ENCODE measurements at places on chromosomes 11 and 22. TPM values are rescaled to one million over a fixed set of nuclear protein-coding genes. Genes with fewer than 3 reads are reported as not detected.

GRCh38 chr11:22774716-22775115 lies 54.9 kb downstream of the SVIP start:
- no peak overlapping the region for H3K4me3 ChIP-seq
- DNase-seq: no peak
- no peaks in the 10 kb centered on the region for H3K36me3 ChIP-seq
- no peak overlapping the region for H3K27ac ChIP-seq
- peaks cover 13% of the 10 kb centered on the region for H3K4me1 ChIP-seq

DNA sequence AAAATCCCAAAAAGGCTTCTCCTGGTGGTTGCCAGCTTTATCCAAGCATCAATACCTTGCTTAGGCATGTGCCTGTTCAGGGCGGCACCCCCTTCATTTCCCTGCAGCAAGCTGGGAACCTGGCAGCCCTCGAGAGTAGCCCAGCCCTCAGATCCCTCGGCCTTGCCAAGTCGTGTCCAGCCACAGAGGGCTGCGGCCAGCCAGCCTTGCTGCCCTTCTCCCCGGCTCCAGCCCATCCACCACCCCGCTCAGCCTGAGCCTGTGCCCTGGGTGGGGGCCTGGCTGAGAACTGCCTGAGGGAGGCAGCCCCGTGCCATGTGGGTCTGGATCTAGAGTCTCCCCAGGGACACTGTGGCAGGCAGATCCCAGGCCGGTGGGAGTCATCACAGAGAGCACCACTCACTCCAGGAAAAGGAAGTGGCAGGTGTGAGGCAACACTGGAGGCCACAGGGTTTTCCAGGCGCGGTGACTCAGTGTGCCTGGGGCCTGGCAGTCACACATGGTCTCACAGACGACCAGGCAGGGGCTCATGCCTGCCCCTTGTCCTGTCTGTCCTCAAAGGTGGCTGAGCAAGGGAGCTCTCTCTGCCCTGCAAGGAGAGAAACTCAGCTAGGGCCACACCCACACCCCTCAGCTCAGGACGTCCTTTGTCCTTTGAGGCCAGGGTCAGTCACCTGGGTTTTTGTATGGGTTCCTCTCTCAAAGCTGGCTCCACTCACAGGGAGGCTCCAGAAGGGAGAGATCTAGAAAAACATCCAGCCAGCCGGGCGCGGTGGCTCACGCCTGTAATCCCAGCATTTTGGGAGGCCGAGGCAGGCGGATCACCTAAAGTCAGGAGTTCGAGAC lies 12.2 kb upstream of the CDC42BPG start:
- peaks cover 6% of the 10 kb centered on the region for H3K4me1 ChIP-seq
- no peak for DNase-seq
- H3K36me3 ChIP-seq: no peaks in the 10 kb centered on the region
- no peak overlapping the region for H3K27ac ChIP-seq

DNA sequence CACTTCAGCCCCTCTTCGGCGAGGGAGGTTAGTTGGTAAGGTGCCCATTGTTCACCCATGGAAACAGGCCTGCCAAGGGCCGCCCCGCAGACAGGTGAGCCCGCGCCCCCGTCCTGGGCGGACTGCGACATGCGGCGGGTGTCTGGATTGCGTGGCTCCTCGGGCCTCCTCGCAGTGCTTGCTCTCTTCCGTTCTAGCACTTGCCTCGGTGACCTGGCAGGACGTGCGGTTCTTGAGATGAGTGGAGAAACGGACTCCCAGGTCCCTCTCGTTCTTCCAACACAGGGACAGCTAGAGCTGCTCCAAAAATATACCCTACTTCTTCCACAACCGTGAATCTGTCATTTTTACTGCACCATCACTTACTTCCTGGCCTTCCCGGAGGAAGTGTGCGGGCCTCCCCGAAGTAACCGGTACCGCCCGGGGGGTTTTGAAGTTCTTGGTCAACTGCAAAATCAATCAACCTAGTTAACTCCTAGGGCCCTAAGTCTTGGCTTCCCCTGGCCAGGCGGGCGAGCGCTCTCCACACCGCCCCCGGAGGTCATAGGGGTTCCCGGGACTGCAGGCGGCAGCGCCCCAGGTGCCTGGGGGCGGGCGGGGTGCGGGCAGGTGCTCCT lies 745 bp upstream of the ZBTB44 start:
- H3K27me3 ChIP-seq: peaks cover 4% of the 10 kb centered on the region
- peak overlapping the region; percentile 62 for H3K27ac ChIP-seq
- H3K36me3 ChIP-seq: peaks cover 7% of the 10 kb centered on the region
- H3K4me3 ChIP-seq: peak overlapping the region; percentile 80

- no peaks in the 10 kb centered on the region for H3K27me3 ChIP-seq
- no peak overlapping the region for H3K27ac ChIP-seq
- H3K36me3 ChIP-seq: no peaks in the 10 kb centered on the region
- peak; percentile 71 for DNase-seq
- H3K4me3 ChIP-seq: no peak overlapping the region
These were observed 8.7 kb downstream of the EHD1 start for GRCh38 chr11:64869571-64870175.

DNA sequence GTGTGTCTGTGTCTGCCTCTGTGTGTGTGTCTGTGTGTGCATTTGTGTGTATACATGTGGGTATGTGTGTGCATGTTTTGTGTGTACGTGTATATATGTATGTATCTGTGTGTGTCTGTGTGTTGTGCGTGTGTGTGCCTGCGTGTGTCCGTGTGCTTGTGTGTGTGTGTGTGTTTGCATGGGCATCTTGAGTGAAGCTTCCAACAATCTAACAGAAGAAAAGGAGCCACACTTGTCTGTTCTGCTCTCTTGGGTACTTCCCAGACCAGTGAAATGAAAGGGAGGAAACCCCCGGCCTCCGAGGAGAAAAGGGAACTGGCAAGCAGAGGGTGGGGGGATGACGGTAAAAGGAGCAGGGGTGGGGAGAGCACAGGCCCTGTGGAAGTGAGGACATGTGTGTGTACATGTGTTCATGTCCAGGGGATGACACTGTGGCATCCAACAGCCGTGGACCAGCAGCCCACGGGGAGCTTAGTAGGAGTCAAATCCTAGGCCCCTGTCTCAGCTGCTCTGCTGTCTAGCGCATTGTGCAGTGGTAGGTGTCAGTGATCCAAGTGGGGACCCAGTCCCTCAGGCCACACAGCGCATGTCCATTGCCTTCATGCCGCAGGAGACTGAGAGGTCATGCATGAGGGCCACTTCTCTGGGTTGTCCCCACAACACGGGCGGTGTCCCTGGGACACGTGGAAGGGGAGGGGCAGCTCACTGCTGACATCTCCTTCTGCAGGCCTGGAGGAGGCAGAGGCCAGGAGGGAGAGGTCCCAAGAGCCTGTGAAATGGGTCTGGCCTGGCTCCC lies 8.1 kb downstream of the CSF2RB start:
- no peaks in the 10 kb centered on the region for H3K27me3 ChIP-seq
- no peaks in the 10 kb centered on the region for H3K36me3 ChIP-seq

DNA sequence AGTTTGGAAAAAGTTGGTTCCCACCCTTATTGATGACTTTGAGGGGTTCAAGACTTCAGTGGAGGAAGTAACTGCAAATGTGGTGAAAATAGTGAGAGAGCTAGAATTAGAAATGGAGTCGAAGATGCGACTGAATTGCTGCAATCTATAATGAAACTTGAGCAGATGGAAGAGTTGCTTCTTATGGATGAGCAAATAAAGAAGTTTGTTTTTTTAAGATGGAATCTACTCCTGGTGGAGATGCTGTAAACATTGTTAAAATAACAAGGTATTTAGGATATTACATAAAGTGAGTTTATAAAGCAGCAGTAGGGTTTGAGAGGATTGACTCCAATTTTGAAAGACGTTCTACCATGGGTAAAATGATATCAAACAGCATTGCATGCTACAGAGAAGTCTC lies 64.2 kb upstream of the GRK2 start:
- H3K4me3 ChIP-seq: no peak overlapping the region
- H3K27me3 ChIP-seq: peaks cover 1% of the 10 kb centered on the region
- H3K36me3 ChIP-seq: no peaks in the 10 kb centered on the region
- H3K27ac ChIP-seq: no peak overlapping the region
- no peak for DNase-seq

- H3K27me3 ChIP-seq: no peaks in the 10 kb centered on the region
- no peaks in the 10 kb centered on the region for H3K36me3 ChIP-seq
- H3K4me1 ChIP-seq: peaks cover 3% of the 10 kb centered on the region
- no peak for DNase-seq
- H3K27ac ChIP-seq: no peak overlapping the region
These were observed 93.0 kb downstream of the UVRAG start for GRCh38 chr11:75907906-75908527.

DNA sequence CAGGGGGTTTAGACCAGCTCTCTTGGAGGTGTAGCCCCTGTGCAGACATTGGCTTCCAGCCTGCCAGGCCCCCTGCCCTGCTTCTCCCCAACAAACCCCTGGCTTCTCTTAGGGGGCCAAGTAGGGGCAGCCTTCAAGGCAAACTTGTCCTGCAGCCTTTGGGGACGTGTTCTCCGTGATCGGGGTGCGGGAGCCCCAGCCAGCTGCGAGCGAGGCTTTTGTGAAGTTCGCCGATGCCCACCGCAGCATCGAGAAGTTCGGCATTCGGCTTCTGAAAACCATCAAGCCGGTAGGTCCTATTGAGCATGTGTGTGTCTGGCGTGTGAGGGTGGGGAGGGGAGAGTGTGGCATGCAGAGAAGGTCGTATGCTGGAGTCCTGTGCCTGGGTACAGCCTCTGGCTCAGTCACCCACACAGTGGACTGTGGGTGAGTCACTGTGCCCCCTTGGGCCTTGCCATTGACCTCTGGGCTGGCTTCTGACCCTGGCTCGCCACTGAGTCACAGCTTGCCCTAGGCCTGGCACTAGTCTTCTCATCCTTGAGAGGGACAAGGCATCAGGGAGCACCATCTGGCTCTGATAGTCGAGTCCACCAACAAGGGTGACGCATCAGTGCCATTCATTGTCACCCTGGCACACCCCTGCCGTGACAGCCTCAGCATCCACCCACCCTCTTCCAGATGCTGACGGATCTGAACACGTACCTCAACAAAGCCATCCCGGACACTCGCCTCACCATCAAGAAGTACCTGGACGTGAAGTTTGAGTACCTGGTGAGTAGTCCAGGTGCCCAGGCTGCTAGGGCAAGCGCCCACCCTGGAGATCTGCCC lies 11.4 kb downstream of the SLC16A8 start:
- no peak overlapping the region for H3K4me3 ChIP-seq
- DNase-seq: no peak
- no peak overlapping the region for H3K27ac ChIP-seq
- H3K4me1 ChIP-seq: peaks cover 24% of the 10 kb centered on the region
- H3K36me3 ChIP-seq: no peaks in the 10 kb centered on the region

GRCh38 chr22:21047730-21048129 lies 2.0 kb downstream of the LRRC74B start:
- H3K4me1 ChIP-seq: peaks cover 41% of the 10 kb centered on the region
- peak; percentile 48 for DNase-seq
- H3K4me3 ChIP-seq: no peak overlapping the region
- H3K27ac ChIP-seq: peak overlapping the region; percentile 82

DNA sequence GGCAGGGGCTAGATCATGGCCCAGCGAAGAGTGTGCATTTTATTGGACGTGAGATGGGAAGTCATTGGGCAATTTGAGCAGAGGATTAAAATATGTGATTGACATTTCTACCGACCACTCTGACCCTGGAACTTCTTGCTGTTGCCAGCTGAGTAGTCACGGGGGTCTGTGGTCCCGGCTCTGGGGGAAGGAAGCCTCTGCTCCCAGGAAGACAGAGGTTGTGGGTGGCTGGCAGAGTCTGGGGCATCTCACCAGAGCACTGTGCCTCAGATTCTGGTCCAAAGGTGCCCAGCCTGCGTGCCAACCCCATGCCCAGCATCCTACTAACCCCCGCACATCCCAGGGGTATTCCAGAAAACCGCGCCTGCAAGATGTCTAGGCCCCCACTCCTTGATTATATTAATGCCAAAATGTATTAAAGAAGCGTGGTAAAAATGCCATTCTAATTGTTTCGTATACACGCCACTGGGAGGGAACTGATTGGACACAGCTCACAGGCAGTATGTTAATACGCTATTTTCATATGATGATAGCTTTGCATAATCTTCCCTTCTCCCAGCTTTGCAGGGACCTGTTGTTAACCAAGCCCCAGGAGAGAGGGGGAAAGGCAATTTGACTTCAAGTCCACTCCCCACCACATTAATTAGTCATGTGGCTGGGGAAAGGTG lies 25.3 kb upstream of the LMO1 start:
- peaks cover 46% of the 10 kb centered on the region for H3K4me1 ChIP-seq
- H3K36me3 ChIP-seq: no peaks in the 10 kb centered on the region
- DNase-seq: no peak
- peak overlapping the region; percentile 100 for H3K27ac ChIP-seq

GRCh38 chr11:124199702-124200101 lies 16.6 kb downstream of the OR10D3 start:
- peaks cover 13% of the 10 kb centered on the region for H3K4me1 ChIP-seq
- DNase-seq: no peak
- no peaks in the 10 kb centered on the region for H3K27me3 ChIP-seq
- H3K27ac ChIP-seq: no peak overlapping the region

- no peak for DNase-seq
- H3K4me3 ChIP-seq: no peak overlapping the region
- no peaks in the 10 kb centered on the region for H3K36me3 ChIP-seq
These were observed 43.3 kb downstream of the SESN3 start for GRCh38 chr11:95187723-95188122.

DNA sequence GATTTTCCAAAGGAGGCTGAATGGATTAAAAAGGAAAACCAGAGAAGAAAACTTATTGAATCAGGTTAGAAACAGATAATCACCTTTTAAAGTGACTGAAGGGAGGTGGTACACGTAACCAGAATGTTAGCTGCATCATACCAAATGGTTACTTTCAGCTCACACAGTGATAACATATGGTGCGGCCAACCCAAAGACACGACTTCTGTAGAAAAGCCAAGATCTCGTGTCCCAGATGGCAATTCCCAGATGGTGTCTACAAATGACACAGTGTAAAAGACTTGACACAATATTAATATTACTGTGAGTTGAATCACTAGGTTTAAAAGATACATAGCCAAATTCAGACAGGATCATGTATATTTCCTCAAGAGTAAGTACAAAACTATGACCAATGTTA lies 5.2 kb downstream of the PPP2R1B start:
- DNase-seq: no peak
- H3K36me3 ChIP-seq: no peaks in the 10 kb centered on the region
- peak overlapping the region; percentile 93 for H3K27ac ChIP-seq
- peak overlapping the region; percentile 76 for H3K4me3 ChIP-seq
- H3K4me1 ChIP-seq: peaks cover 54% of the 10 kb centered on the region
- peaks cover 5% of the 10 kb centered on the region for H3K27me3 ChIP-seq

- no peak for DNase-seq
- H3K4me3 ChIP-seq: no peak overlapping the region
- no peaks in the 10 kb centered on the region for H3K27me3 ChIP-seq
- H3K4me1 ChIP-seq: no peaks in the 10 kb centered on the region
- H3K27ac ChIP-seq: no peak overlapping the region
- no peaks in the 10 kb centered on the region for H3K36me3 ChIP-seq
These were observed 53.2 kb downstream of the PIK3C2A start for GRCh38 chr11:17154409-17155159.

- H3K27me3 ChIP-seq: peaks cover 3% of the 10 kb centered on the region
- H3K36me3 ChIP-seq: no peaks in the 10 kb centered on the region
- DNase-seq: peak; percentile 15
- peaks cover 8% of the 10 kb centered on the region for H3K4me1 ChIP-seq
These were observed 19.8 kb downstream of the LRP4 start for GRCh38 chr11:46898396-46899095.

- H3K27ac ChIP-seq: no peak overlapping the region
- H3K27me3 ChIP-seq: peaks cover 5% of the 10 kb centered on the region
- H3K4me3 ChIP-seq: no peak overlapping the region
- peak; percentile 3 for DNase-seq
These were observed 10.6 kb downstream of the NADSYN1 start for GRCh38 chr11:71463331-71464211.

CELSR1 gene
- total RNA-seq: 0.27 TPM

HTR3B gene
- not detected for total RNA-seq

DEFB131B gene
- not detected for total RNA-seq

OR8B8 gene
- not detected for total RNA-seq

C11orf52 gene
- not detected for total RNA-seq

TYR gene
- total RNA-seq: not detected

SLC17A6 gene
- 170 TPM for total RNA-seq

KRTAP5-9 gene
- 0.76 TPM for total RNA-seq

PGA4 gene
- not detected for total RNA-seq
